ENCODE measurements at places on chromosomes 3 and 15. TPM values are rescaled to one million over a fixed set of nuclear protein-coding genes. Genes with fewer than 3 reads are reported as not detected.

The SAXO2 gene
- total RNA-seq: 5.1 TPM

GRCh38 chr3:46673151-46674030, 20.1 kb downstream of the ALS2CL start:
- no peak for DNase-seq

GRCh38 chr3:4977001-4977852, 2.0 kb upstream of the BHLHE40 start:
- peak; percentile 34 for DNase-seq

- DNase-seq: no peak
These were observed 491.1 kb downstream of the ZNF385D start for GRCh38 chr3:21259896-21260295.

All from naive thymus-derived CD8-positive, alpha-beta T cell (primary cell).